Adrenal gland (tissue), 19 donors: ENCODE measurements at places on chromosomes 5 and 9. TPM values are rescaled to one million over a fixed set of nuclear protein-coding genes. Genes with fewer than 3 reads are reported as not detected.

The FAM200C gene
- 8.7 TPM for total RNA-seq

The ACOT12 gene
- total RNA-seq: not detected

- DNase-seq: no peak
Measured at GRCh38 chr9:72855890-72856523, 96.8 kb downstream of the ALDH1A1 start.

DNA sequence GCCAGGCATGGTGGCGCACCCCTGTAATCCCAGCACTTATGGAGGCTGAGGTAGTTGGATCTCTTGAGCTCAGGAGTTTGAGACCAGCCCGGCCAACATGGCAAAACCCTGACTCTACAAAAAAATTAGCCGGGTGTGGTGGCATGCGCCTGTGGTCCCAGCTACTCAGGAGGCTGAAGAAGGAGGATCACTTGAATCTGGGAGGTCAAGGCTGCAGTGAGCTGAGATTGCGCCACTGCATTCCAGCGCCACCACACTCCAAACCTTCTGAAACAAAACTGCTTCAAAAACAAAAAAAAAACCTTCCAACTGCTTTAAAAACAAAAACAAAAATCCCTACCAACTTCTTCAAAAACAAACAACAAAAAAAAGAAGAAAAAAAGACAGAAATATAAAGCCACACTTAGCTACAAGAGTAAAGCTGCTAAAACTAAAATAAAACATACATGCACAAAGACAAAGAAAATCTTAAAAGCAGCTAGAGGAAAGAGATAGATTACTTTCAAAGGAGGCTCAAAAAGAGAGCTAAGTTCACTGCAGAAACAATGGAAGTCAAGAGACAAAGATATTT, 11.4 kb downstream of the DCAF10 start:
- DNase-seq: no peak

GRCh38 chr9:72858089-72858912, 94.6 kb downstream of the ALDH1A1 start:
- DNase-seq: peak; percentile 76

- DNase-seq: no peak
Measured at GRCh38 chr5:153276151-153276550, 214.3 kb upstream of the GRIA1 start.
